Stimulated activated CD8-positive, alpha-beta memory T cell treated with anti-CD3 and anti-CD28 coated beads, Interleukin-2, amount 100 ng/mL, for 48 hours (primary cell): ENCODE measurements at places on chromosomes 7 and 10.

DNA sequence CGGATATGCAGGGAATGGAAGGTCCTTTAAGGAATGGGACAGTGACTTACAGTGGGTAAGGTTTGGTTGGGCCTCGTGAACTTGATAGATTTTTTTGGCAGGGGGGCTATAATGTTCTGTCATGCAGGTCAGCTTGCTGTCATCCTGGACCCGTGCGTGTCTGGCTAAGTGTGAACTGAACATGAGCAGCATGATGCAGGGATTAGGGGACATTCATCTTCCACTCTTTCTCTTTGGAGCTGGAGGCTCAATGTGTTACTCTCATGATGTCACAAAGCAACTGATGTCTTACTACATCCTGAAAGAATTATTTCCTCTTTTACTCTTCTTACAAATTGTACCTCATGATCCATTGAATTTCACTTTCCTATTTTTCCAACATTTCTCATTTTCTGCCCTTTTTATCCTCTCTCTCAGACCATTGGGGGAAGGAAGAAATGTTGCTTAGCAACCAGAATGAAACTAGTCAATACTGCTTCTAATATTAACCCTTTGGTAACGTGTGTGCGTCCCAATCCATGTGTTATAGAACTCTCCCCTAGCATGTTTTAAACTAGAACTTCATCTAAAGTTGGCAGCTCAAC, 549.1 kb downstream of the LRMDA start:
- DNase-seq = no peak

- no peak for DNase-seq
Observed at GRCh38 chr10:69952821-69953221, 99.8 kb upstream of the MACROH2A2 start.

DNA sequence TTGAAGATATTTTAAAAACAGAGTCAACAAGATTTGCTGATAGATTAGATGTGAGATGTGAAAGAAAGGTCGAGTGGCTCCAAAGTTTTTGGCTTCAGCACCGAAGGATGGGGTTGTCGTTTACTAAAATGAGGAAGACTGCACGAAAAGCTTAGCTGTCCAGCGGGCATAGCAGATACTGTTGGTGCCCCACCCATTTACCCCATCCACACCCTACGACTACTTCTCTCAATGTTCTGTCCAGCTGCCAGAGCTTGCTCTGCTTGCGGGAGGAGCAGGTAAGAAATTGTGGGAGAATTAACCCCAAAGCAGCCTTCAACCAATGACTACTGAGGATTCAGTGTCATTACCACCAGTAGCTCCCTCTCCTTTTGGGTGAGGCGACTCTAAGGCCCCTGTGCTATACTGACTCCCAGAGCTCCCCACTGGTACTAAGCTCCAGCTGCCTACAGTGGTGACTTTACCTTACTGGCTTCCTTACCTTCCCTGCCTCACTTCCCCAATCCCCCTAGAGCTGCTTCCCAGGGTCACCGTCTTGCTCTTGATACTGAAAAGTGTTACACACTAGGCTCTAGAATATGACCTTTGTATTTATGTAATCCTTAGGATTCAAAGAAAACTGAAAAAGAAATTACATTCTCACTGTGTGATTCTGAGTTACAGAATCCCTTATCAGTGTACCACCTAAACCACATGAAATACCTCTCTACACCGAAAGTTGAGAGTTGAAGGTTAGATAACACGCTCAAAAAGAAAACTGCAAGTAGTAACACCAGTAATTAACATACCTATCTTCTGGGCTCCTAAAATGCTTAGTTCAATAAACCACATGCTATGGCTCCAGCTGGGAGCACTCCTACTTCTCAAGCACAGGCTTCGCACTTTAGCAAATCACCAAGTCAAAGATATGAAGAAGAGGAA, 22.3 kb downstream of the CACUL1 start:
- DNase-seq = no peak

DNA sequence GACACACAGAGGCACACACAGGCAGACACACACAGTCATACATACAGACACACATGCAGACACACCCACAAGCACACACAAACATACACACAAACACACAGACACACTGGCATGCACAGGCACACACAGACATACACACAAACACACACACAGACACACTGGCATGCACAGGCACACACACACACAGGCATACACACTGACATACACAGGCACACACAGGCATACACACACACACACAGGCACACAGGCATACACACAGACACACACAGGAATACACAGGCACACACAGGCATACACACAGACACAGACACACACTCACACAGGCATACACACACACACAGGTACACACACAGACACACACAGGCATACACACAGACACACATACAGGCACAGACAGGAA, 340.7 kb upstream of the VSTM2A start:
- no peak for DNase-seq

- DNase-seq = no peak
Observed at GRCh38 chr7:133155146-133155545, 73.3 kb upstream of the CHCHD3 start.
